ENCODE measurements at places on chromosomes 11 and 22.

- DNase-seq = no peak
These were observed 106.4 kb upstream of the CCDC90B start for GRCh38 chr11:83392556-83392955.

DNA sequence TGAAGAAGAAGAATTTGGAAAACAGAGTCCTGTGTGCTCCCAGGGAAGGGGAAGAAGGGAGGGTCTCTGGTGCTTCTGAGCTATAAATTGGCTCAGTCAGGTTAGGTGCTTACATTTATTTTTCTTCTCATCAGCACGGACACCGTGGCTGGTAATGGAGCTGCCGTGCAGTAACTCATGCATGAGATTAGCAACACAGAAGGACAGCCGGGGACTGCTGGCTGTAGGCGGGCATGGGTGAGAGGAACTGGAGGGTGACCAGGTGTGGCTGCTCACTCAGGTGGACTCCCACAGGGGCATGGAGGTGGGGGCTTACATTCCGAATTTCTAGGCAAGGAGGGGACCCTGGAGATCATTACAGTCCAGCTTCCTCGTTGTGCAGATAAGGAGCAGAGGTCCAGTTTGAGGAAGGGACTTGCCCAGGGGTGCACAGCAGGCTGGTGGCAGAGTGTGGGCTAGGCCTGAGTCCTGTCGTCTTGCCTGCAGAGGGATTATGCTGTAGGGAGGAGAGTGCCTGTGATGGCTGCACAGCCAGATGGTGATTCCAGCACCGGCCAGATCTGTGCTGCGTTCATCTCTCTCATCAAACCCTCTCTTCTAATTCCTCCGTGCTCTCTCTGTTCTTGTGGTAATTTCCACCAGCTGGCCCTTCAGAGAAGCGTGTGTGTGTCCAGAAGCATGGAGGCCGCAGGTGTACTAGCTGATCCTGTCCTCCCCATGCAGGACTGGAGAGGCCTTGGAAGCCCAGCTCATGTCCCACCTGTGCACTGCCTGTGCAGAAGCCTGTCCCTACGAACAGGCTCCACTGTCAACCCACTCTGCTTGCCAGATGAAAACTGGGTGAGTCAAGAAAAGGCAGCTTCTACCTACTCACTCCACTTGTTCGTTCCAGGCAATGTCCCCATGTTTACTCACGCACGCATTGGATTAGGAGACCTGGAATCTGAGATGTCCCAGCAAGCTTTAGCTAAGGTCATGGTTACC is 78.9 kb downstream of the NTM start:
- no peak for DNase-seq

DNA sequence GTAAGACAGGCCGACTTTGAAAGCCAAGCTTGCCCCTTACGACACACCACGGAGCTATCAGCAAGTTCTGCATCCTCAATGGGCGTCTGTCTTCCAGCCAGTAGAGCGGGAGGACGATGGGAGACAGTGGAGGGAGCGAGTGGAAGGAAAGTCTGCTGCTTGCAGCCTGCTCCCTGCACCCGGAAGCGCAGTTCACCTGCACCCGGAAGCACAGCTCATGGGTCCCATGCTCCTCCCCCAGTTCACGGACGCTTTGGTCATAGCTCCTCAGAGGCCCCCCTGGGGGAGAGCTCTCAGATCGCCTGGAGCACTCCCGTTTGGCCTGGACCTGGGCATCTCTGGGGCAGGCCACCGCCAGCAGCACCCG is 51.3 kb downstream of the FBLN1 start:
- no peak for DNase-seq

DNA sequence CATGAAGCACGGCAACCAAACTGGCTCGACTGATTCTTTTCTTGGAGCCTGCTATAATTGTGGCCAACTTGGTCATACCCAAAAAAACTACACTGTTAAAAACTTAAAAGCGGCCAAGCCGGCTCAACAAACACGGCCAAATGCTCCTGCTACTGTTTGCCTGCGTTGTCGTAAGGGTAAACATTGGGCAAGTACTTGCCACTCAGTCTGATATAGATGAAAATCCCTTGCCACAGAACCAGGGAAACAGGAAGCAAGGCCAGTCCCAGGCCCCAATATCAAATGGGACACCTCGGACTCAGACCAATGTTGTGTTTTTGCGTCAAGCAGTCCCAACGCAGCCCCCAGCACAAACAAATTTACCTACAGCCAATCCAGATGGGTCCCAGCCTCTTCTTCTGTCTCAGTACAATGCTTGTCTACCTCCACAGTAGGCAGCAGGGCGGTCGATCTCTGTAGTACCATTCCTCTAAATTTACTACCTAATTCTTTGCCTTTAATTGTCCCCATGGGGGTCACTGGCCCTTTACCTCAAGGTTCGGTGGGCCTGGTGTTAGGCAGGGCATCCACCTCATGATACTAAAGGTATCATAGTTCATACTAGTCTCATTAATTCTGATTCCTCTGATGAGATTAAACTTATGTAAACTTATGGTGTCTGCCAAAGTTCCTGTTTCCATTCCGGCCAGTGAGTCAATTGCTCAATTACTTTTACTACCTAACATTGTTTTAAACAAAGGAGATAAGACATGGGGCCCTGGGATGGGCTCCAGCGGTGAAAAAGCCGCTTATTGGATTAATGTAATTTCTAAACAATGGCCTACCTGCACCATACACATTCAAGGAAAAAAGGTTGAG is 3.7 kb upstream of the COMT start:
- peak; percentile 59 for DNase-seq

- no peak for DNase-seq
These were observed 1.7 kb downstream of the PPFIBP2 start for GRCh38 chr11:7515447-7515886.

- DNase-seq = no peak
These were observed 8.2 kb upstream of the NAP1L4 start for GRCh38 chr11:3000032-3000961.

- no peak for DNase-seq
These were observed 20.4 kb downstream of the SERPINH1 start for GRCh38 chr11:75582506-75582894.

DNA sequence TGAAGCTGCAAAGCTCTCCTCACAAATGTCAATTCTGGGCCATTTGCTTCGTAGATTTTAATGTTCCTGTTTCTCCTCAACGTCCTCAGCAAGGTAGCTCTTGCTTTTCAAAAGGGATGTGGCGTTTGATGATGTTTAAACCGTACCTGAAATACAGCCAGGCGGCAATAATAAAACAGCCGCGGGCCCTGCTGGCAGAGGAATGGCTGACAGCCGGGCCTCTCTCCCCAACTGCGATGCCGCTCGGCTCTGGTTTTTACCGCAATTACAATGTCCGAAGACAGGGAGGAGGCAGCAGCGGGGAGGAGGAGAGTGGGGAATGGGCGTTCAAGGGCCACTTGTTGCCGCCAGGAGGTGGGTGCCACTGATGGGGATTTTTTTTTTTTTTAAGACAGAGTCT is 27.5 kb downstream of the MACROD1 start:
- DNase-seq = no peak

DNA sequence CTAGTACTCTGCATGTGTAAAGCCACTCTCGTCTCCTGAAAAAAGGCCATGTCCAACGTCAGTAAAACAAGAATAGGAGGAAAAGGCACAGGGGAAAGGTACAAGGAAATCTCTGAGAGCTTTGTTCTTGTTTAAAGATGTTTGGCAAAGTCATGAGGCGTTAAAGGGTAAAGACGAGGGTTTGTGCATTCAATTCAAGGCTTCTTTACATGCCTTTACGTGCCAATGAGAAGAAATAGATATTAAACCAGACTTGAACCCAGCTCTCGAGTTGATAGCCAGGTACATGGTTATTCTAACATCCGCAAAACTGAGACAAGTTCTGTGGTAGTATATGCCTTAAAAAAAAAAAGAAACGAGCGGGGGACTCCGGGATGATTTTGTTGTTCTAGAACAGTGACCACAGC is 704 bp upstream of the CFL1 start:
- no peak for DNase-seq

DNA sequence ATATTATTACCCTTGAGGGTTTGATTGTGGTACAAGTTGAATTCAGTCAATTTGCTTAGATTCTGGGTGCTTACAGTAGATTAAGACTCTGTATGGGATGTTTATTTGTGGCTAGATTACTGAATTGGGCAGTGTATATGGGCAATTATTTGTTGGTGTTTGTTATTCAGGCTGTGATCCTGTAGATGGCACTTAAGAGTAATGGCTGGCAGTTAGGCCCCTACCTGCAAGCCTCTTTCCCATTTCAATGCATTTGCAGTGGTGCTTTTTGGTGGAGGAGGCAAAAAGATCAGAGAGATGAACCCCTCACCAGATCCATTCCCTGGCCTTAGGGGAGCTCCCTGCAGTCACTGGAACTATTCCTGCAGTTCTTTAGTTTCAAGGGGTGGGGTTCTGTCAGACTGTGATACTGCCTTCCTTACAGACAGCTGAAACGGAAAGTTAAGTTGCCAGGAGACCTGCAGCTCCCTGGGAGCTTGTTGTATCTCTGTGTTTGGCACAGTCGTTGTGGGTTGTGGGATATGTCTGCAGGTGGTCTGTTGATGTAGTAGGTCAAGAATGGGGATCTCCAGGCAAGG is 199.5 kb downstream of the AASDHPPT start:
- DNase-seq = no peak

GRCh38 chr11:9525116-9525515 is 48.4 kb upstream of the WEE1 start:
- DNase-seq = peak; percentile 66

DNA sequence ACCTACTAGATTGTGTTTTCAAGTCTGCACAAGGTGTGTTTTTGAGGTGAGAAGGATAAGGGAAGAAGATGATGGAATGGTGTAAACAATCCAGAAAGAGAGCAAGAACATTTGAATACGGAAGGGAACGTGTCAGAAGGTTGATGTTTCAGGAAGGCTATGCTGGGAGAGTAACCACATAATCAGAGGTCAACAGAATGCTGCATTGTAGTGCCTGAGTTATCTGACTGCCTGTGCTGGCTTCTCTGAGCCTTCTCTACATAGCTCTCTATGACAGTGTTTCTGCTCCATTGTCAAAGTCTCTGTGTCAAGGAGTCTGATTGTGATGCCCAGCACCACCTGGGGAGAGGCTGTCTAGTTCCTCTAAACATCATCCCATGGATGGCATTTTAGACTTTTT is 74.1 kb downstream of the CYB5R2 start:
- DNase-seq = no peak

DNA sequence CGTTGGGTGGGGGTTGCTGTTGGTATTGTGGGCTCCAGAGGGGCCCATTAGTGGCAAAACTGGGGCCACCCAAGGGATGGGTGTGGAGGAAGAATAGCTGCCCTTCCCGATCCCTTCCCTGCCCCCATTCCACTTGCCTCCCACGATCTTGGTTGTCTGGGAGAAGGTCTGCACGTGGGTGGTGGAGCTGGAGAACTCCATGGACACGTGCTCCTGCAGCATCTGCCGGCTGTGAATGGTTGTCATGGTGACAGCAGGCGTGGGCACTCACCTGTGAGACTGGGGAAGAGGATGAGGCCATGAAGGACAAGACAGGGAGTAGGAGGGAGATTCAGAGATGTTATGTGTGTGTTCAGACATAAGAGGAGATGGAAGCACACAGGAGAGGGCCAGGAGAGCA is 2.0 kb downstream of the IGSF22 start:
- no peak for DNase-seq

GRCh38 chr11:66075273-66075672 is 5.2 kb downstream of the PACS1 start:
- no peak for DNase-seq

- peak; percentile 69 for DNase-seq
These were observed 371 bp downstream of the SMCO4 start for GRCh38 chr11:93542811-93543229.

DNA sequence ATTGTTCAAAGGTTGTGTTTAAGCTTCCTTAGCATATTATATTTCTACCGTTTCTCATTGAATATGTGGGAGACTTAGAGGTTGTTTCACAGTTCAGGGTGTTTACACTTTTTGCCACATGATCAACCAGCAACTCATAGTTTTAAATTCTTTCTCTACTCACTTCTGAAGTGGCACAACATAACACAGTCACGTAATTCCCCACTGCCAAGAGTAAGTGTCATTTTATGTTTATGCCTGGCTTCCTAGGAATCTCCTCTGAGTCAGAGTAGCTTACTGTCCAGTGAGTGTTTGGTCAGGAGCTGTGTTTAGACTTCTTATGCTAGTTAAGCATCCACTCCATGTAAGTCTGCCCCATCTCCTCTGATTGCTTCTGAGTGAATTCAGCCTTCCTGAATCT is 520.8 kb upstream of the KIRREL3 start:
- no peak for DNase-seq

- peak; percentile 24 for DNase-seq
These were observed 55.3 kb upstream of the CD44 start for GRCh38 chr11:35083431-35084238.

DNA sequence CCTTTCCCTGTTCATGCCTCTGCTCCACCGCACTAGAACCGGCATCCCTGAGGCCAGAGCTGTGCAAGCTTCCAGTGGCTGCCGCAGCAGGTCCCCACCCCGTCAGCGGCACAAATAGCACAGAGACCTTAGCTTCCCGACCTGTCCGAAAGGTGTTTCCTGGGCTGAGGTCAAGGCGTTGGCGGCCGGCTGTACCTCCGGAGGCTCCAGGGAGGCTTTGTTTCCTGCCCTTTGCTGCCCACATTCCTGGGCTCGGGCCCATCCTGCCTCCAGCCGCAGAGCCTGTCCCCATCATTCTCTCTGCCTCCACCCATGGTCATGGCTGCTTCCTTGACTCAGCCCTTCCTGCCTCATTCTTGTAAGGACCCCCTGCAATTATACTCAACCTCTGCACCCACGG is 31.2 kb downstream of the ARHGAP8 start:
- no peak for DNase-seq

- no peak for DNase-seq
These were observed 414.6 kb upstream of the LUZP2 start for GRCh38 chr11:24082241-24082640.

GRCh38 chr11:66705587-66706335 is 23.3 kb downstream of the SPTBN2 start:
- no peak for DNase-seq

DNA sequence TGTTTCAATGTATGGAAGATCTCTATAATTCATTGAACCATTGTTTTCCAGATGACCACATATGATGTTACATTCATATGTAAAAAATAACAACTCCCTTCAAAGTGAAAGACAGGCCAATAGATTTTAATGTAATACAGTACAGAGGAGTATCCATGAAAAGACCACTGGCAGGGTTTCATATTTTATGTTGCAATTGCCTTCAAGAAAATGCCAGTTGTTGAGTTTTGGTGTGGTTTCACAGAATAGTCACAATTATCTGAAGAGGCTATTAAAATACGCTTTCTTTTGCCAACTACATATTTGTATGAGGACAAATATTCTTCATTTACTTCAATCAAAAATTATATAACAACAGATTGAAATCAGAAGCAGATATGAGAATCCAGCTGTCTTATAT is 14.3 kb downstream of the AMOTL1 start:
- no peak for DNase-seq

GRCh38 chr11:101127699-101128570 is 1.7 kb downstream of the PGR start:
- no peak for DNase-seq

GRCh38 chr22:42621505-42622002 is 6.9 kb upstream of the POLDIP3 start:
- peak; percentile 68 for DNase-seq

GRCh38 chr11:105045676-105046296 is 651 bp upstream of the CARD16 start:
- DNase-seq = no peak
